ENCODE measurements at places on chromosomes 13 and 19. TPM values are rescaled to one million over a fixed set of nuclear protein-coding genes. Genes with fewer than 3 reads are reported as not detected.

The GTF2F1 gene
- total RNA-seq = 65.8 TPM

The OR10H1 gene
- total RNA-seq = not detected

The DIS3 gene
- 31.6 TPM for total RNA-seq

The EBI3 gene
- total RNA-seq = 1.0 TPM

The ZNF181 gene
- 12.1 TPM for total RNA-seq

DNA sequence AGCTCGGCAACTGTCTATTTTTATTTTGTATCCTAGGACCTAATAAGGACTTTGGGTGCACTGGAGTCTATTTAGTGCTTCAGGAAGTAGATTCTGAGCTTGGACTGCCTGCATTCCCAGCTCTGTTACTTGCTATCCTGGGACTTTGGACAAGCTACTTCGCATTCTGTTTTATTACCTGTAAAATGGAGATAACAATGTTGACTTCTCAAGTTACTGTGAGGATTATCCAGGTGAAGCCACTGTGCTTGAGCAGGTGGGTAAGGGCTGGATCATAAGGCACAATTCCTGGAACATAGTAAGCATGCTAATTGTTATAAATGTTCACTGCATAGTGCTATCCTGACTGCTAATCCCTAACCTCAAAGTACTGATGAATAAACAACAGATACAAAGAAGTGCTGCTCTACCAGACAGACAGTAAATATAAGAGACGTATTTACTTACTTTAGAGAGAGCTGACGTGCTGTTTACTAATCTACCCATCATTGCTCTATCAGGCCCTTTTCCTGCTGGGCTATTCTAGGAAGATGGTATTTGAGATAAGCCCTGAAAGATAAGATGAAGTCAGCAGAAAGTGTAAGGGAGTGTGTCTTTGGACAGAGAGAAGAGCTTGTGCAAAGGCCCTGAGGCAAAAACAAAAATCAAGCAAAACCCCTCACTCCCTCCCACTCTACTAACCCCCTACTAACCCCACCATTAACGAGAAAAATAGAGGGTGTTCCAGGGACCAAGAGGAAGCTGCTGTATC, 50.8 kb upstream of the FLT1 start:
- peaks cover 4% of the 10 kb centered on the region for H3K4me1 ChIP-seq
- no peaks in the 10 kb centered on the region for H3K27me3 ChIP-seq
- no peak overlapping the region for H3K4me3 ChIP-seq
- no peak for DNase-seq

DNA sequence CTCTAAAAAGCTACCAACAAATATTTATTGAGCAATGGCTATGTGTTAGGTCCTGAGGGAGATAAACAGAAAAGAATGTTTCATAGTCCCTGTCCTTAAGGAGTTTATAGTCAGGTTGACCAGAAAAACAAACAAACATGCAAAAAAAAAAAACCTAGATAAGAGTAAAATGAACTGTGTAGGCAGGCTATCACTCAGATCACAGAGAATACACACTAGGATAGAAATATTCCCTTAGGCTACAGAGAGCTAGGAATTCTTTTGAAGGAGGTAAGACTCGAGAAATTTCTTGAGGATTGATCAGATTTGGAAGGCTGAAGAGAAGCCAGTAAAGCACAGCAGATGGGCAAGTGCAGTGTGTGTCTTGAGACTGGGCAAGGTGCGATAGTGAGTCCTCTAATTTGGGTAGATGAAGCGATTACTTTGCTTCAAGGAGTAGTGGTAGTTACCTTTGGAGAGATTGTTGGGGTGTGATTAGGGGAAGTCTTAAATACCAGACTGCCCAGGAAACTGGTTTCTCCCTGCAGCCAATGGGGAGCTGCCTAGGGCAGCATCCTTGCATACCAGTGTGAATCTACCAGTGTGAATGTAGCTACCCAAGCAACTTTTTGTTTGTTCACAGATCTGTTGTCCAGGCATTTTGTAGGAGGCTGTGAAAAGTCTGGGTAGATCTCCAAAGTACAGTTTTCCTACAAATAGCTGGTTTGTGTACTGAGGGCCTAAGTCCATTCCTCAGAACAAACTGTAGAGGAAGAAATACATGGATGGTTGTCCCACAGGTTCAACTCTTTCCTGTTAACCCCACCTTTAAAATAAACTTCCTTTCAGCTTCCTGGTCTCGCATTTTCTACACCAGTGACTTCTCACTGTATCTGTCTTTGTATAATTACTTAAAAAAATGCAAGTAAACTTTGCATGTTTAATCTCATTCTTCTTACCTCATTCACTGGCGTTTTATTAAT, 314.1 kb downstream of the KLF5 start:
- no peak overlapping the region for H3K4me3 ChIP-seq
- H3K36me3 ChIP-seq = no peaks in the 10 kb centered on the region
- no peak overlapping the region for H3K27ac ChIP-seq
- no peak for DNase-seq
- no peaks in the 10 kb centered on the region for H3K4me1 ChIP-seq

DNA sequence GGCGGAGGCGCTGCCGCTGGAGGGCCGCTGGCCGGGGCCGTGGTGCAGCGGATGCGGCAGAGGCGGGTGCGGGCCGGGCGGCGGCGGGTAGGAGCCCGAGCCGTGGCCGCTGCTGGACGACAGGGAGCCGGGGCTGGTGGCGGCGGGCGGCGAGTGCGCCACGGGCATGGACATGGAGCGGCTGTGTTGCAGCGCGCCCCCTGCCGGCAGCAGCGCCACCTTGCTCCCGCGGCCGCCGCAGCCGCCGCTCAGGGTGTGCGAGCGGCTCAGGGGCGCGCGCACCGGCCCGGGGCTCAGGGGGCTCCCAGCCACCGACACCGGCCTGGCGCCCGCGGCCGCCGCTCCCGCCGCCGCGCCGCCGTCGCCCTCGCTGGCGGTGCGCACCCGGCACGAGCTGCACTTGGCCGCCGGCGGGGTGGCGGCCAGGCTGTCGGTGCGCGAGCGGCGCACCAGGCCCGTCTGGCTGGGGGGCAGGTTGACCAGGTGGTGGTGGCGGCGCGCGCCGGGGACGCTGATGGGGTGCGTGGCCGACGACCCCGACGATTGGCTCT, 1.7 kb downstream of the IRS2 start:
- peaks cover 35% of the 10 kb centered on the region for H3K4me1 ChIP-seq
- peak; percentile 95 for DNase-seq
- no peaks in the 10 kb centered on the region for H3K27me3 ChIP-seq
- H3K27ac ChIP-seq = peak overlapping the region; percentile 73
- H3K4me3 ChIP-seq = peak overlapping the region; percentile 86

- H3K27me3 ChIP-seq = peaks cover 14% of the 10 kb centered on the region
- peaks cover 18% of the 10 kb centered on the region for H3K4me1 ChIP-seq
- H3K27ac ChIP-seq = no peak overlapping the region
- no peaks in the 10 kb centered on the region for H3K36me3 ChIP-seq
- H3K4me3 ChIP-seq = peak overlapping the region; percentile 14
Observed at GRCh38 chr13:106918557-106918860, 350.6 kb upstream of the ARGLU1 start.

DNA sequence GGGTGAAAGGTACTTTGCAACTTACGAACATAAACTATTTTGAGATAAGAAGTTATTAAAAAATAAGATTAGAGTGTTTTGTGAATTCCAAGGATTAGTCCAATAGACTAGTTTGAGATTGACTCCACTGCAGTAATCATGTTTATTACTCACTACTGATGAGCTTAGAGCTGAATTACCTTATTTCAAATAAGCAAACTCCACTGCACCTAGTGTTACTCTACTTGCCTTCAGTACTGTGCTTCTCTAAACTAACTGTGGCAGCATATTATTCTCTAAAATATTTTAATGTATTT, 111.7 kb downstream of the MIPEP start:
- H3K27me3 ChIP-seq = no peaks in the 10 kb centered on the region
- H3K36me3 ChIP-seq = peaks cover 13% of the 10 kb centered on the region
- no peaks in the 10 kb centered on the region for H3K4me1 ChIP-seq

- H3K27ac ChIP-seq = peak overlapping the region; percentile 93
- H3K27me3 ChIP-seq = no peaks in the 10 kb centered on the region
Observed at GRCh38 chr19:46904114-46905060, 43.6 kb downstream of the ARHGAP35 start.

DNA sequence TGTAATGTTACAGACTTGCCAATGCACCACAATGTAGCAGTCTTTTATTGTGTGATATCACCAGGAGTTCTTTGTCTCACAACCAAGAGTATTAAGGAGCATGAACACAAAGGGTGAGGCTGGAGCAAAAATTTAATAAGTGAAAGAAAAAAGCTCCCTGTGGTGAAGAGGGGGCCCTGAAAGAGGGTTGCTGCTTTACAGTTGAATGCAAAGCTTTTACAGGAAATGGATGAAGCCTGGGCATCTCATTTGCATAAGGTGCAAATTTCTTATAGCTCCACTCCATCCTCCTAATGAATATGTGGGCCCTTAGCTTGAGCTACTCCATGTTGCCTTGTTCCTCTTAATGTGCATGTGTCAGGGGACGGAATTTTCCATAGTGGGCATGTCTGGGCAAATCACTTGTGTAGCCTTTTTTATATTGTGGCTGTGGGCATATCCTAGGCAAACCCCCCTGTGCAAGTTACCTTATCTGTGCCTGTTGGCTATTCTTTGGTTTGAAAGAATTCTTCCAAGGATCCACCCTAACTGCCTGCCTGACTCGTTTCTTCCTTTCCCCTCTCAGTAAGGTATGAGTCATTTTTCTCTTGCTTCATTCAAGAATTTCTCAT, 45.3 kb upstream of the TRPC4 start:
- H3K27me3 ChIP-seq = no peaks in the 10 kb centered on the region
- no peak overlapping the region for H3K27ac ChIP-seq
- peaks cover 11% of the 10 kb centered on the region for H3K4me1 ChIP-seq
- DNase-seq = no peak

DNA sequence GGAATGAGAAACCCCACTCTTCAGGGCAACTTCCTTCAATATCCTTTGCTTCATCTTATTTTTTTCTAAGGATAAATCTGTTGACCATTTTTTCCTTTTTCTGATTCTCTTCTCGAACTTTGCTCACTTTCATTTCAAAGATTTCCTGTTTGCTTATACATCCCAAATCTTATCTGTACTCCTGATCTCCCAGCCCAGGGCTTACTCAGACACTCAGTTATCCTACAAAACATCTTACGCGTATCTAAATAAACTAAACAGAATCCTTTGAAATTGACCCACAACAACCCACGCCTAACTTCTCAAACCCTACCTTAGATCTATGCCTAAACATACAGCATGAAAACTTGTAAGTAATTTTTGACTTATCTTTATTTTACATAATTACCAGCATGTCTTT, 179.2 kb downstream of the ABCC4 start:
- H3K36me3 ChIP-seq = no peaks in the 10 kb centered on the region
- no peaks in the 10 kb centered on the region for H3K4me1 ChIP-seq
- no peaks in the 10 kb centered on the region for H3K27me3 ChIP-seq

- no peak for DNase-seq
- no peak overlapping the region for H3K4me3 ChIP-seq
- H3K27me3 ChIP-seq = no peaks in the 10 kb centered on the region
Observed at GRCh38 chr13:57716295-57716694, 84.8 kb downstream of the PCDH17 start.

DNA sequence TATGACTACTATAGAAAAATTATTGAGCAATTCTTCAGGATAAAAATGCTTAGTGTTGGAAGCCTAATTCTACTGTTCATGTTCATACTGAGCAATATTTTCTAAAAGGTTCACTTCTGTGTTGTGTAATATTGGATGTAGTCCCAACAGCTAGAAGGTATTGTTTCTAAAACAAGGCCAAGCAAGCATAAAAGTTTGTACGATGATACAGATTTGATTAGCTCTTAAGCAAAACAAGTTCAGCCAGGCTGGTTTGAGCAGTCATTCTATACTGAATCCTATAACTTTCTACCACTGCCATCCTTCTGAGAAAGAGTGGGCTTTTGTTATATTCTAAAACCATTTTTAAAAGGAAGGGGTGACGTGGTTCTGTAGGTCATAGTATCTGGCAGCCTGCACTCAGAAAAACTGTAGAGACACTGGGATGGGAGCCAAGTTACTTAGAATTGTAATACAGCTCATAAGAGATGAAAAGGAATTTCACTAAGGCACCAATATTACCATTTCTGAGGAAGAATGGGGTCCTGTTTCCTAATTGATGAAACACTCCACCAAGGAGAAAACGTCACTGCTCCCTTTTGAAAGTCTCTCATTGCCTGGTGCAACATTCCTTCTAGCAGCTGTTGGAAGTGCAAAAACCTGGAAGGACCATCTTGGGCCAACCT, 275.0 kb upstream of the DACH1 start:
- peaks cover 30% of the 10 kb centered on the region for H3K4me1 ChIP-seq
- no peak overlapping the region for H3K4me3 ChIP-seq
- H3K27me3 ChIP-seq = no peaks in the 10 kb centered on the region
- H3K36me3 ChIP-seq = no peaks in the 10 kb centered on the region
- H3K27ac ChIP-seq = no peak overlapping the region
- DNase-seq = no peak

DNA sequence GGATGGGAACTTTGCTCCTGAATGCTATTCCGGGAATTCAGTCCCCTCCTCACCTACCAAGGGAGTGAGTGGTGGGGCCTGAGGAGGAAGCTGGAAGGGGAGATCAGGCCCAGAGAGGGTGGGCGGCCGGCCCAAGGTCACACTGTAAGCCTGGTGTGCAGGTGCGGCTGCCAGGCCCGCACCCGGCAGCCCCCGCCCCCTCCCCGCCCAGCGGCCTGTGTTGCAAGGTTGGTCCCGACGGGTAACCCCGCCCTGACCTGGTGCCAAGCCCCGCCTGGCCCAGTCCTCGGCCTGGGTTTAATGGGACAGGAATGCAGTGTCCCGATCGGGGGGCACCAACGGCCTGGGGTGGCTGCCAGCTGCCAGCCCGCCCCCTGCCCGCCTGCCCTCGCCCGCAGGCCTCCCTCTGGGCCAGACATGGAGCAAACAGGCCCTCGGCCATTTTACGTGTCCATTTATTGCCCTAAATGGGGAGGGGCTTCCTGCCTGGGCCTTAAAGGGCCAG, 5.5 kb downstream of the ZBTB7A start:
- peaks cover 34% of the 10 kb centered on the region for H3K4me1 ChIP-seq
- no peak overlapping the region for H3K4me3 ChIP-seq
- H3K36me3 ChIP-seq = no peaks in the 10 kb centered on the region
- no peak for DNase-seq
- H3K27me3 ChIP-seq = no peaks in the 10 kb centered on the region
- no peak overlapping the region for H3K27ac ChIP-seq

DNA sequence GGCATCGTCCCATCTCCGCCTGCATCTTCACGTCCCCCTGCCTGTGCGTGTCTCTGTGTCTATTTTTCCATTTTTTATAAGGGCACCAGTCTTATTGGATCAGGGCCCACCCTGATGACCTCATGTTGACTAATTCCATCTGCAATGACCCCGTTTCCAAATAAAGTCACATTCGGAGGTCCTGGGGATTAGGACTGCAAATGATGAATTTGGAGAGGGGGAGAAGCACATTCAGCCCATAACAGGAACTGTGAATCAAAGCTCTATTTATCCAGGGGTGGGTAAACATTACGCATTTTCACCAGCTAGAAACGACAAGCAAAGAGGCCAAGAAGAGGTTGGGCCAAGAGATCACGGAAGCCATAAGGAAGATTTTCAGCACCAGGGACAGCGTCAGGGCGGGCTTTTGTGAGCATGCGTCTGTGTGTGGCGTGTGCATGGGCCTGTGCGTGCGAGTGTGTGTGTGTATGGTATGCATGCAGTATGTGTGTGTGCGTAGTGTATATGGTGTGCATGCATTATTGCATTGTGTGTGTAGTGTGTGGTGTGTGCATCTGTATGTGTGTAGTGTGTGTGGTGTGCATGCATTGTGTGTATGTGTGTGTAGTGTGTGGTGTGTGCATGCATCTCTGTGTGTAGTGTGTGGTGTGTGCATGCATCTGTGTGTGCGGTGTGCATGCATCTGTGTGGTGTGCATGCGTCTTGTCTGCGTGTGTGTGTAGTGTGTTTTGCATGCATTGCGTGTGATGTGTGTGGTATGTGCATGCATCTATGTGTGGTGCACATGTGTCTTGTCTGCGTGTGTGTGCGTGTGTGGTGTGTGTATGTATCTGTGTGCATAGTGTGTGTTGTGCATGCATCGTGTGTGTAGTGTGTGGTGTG, 19.6 kb downstream of the CELF5 start:
- no peak overlapping the region for H3K4me3 ChIP-seq
- no peak overlapping the region for H3K27ac ChIP-seq
- peaks cover 2% of the 10 kb centered on the region for H3K27me3 ChIP-seq
- no peak for DNase-seq
- H3K36me3 ChIP-seq = no peaks in the 10 kb centered on the region
- H3K4me1 ChIP-seq = no peaks in the 10 kb centered on the region
